ENCODE measurements at places on chromosomes 4 and X. TPM values are rescaled to one million over a fixed set of nuclear protein-coding genes. Genes with fewer than 3 reads are reported as not detected.

- no peak for DNase-seq
- no peaks in the 10 kb centered on the region for H3K4me1 ChIP-seq
- no peaks in the 10 kb centered on the region for H3K27me3 ChIP-seq
- no peak overlapping the region for H3K27ac ChIP-seq
- no peak overlapping the region for H3K4me3 ChIP-seq
- no peaks in the 10 kb centered on the region for H3K36me3 ChIP-seq
Observed at GRCh38 chrX:27276751-27277150, 186.4 kb downstream of the PPP4R3C start.

DNA sequence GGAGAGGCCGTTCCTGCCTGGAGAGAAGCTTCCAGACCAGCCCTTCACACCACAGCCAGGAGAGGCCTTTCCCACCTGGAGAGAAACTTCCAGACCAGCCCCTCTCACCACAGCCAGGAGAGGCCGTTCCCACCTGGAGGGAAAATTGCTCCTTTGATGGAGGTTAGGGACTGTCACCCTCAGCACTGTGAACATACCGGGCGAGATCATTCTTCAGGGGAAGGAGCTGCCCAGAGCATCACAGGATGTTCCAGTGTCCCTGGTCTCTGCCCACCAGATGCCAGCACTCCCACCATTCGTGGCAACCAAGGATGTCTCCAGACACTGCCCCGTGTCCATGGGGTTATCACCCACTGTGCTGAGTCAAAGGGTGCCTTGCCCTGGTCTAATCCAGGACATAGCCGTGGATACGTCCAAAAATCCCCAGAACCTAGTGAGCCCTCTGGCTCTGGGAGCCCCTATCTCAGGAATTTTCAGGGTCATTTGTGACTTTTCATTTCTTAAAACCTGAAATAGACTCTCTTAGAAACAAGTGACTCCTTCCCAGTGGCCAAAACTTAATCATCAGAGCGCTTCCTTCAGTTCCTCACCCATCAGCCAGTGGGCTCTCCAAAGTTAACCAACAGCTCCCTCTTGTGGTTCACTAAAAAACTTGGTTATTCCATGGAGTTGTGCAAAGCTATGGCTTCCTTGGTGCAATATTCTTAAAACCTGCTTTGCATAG, 80.2 kb downstream of the CRMP1 start:
- no peaks in the 10 kb centered on the region for H3K4me1 ChIP-seq
- H3K27ac ChIP-seq: no peak overlapping the region
- no peaks in the 10 kb centered on the region for H3K27me3 ChIP-seq
- DNase-seq: peak; percentile 20
- no peaks in the 10 kb centered on the region for H3K36me3 ChIP-seq

GRCh38 chr4:184456337-184456736, 18.0 kb downstream of the IRF2 start:
- H3K4me1 ChIP-seq: peaks cover 82% of the 10 kb centered on the region
- no peak overlapping the region for H3K4me3 ChIP-seq
- no peak for DNase-seq
- H3K36me3 ChIP-seq: peaks cover 24% of the 10 kb centered on the region
- no peaks in the 10 kb centered on the region for H3K27me3 ChIP-seq

DNA sequence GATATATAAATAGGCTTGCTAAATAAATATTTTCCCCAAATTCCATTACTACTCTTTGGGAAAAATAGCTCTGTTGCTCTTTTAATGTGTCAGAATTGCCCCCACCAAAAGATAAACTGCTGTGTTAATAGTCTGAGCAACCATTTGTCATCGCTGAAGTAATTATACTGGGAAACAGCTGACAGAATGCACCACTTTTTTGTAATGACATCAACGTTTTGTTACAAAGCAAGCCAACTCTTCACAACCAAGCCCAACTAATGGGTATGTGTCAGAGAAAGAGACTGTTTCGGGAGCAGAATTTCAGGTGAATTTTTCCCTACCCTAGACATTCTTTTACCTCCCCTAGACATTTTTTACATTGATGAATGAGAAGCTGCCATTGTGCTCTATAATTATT, 405.0 kb upstream of the MAGEB18 start:
- no peak for DNase-seq
- H3K27me3 ChIP-seq: no peaks in the 10 kb centered on the region
- H3K4me3 ChIP-seq: no peak overlapping the region
- no peaks in the 10 kb centered on the region for H3K36me3 ChIP-seq
- H3K27ac ChIP-seq: no peak overlapping the region

DNA sequence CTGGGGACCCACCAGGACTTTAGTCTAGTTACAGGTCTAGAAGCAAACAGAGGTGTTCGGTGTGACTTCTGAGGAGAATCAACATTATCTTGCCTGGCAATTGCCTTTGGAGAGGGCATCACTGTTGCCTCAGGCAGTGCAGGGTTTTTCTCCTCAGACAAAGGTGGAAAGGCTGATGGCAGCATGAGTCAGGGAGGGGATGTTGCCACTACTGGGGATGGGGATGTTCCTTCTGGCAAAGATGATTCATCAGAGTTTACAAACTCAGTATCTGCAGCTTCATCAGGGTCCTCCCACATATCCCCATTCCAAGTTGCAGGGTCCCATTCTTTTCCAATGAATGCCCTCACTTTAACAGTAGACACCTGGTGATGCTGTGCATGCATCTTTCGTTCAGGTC, 91.3 kb upstream of the GALNTL6 start:
- DNase-seq: no peak
- H3K27ac ChIP-seq: no peak overlapping the region
- H3K36me3 ChIP-seq: no peaks in the 10 kb centered on the region
- no peaks in the 10 kb centered on the region for H3K27me3 ChIP-seq

DNA sequence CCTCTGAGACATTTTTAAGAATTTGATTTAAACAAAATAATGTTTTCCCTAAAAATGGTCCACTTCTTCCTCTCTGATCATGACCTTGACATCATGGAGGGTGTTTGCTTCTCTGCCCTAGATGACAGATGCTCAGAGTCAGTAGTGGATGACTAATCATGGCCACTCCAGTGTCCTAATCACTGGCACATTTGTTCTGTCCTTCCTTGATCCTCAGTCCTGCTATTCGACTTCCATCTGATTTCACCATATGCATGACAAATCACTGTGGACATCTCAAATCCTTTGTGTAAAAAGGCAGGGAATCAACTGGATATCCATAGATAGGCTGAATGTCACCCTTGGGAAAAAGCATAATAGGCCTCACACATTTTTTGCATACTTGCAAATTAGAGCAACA, 9.0 kb downstream of the CRMP1 start:
- DNase-seq: no peak
- H3K27ac ChIP-seq: no peak overlapping the region
- H3K4me3 ChIP-seq: no peak overlapping the region
- H3K36me3 ChIP-seq: no peaks in the 10 kb centered on the region
- H3K27me3 ChIP-seq: peaks cover 42% of the 10 kb centered on the region

- H3K27ac ChIP-seq: no peak overlapping the region
- no peaks in the 10 kb centered on the region for H3K4me1 ChIP-seq
- H3K27me3 ChIP-seq: no peaks in the 10 kb centered on the region
- no peak overlapping the region for H3K4me3 ChIP-seq
Observed at GRCh38 chr4:177118596-177118995, 191.1 kb upstream of the NEIL3 start.

GRCh38 chr4:141101511-141101910, 31.8 kb downstream of the RNF150 start:
- no peaks in the 10 kb centered on the region for H3K27me3 ChIP-seq
- H3K27ac ChIP-seq: no peak overlapping the region
- H3K4me3 ChIP-seq: no peak overlapping the region
- DNase-seq: no peak
- H3K36me3 ChIP-seq: no peaks in the 10 kb centered on the region
- no peaks in the 10 kb centered on the region for H3K4me1 ChIP-seq

DNA sequence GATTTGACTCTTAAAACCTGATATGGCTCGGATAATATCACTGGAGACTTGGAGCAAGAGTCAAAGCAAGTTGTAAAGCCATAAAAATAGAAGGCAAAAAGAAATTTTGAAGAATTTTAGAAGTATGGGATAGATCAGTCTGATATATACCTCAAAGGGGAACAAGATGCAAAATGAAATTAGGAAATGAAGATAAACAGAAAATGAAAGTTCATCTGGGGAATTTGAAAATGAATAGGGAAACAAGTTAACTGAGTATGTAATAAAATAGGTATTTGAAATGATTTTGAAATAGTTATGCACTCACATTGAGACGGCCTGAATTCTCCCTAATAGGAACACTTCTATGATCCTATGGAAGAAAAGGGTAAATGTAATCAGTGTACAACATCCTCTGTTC, 5.7 kb downstream of the CYP2U1 start:
- H3K4me1 ChIP-seq: peaks cover 23% of the 10 kb centered on the region
- H3K36me3 ChIP-seq: peaks cover 4% of the 10 kb centered on the region
- DNase-seq: no peak
- no peaks in the 10 kb centered on the region for H3K27me3 ChIP-seq
- H3K27ac ChIP-seq: no peak overlapping the region
- no peak overlapping the region for H3K4me3 ChIP-seq

DNA sequence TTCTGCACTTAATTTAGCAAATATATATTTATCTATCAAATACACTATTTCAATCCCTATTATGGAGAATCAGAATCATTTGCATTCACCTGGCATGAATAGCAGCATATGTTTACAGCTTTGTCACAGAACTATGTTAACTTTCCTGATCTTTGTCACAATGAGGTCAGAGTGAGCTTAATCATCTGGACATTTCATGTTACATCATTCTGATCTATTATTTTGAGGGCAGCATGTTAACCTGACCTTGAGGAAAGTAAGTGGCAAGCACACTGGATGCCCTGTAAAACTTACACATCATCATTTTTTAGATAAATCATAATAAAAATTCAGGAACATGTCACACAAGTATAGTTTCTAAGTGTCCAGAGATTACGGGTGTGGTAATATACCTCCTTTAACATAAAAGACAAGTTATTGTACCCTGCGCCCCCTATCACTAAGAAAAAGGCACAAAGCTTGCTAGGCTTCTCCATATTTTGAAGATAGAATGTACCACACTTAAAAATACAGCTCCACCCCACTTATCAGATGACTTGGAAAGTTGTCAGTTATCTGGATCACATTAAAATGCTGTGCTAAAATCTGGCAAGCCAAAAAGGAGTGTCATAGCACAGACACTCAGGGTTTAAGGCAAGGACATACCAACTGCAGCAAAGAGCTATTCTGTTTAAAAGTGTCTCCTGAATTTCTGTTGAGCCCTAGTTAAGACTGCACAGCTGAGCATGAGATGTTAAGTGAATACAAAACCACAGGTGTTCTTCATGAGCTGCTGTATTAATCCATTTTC, 182.7 kb upstream of the FAT4 start:
- no peaks in the 10 kb centered on the region for H3K36me3 ChIP-seq
- H3K27me3 ChIP-seq: no peaks in the 10 kb centered on the region
- DNase-seq: no peak
- no peak overlapping the region for H3K27ac ChIP-seq
- no peak overlapping the region for H3K4me3 ChIP-seq
- H3K4me1 ChIP-seq: no peaks in the 10 kb centered on the region

- H3K27me3 ChIP-seq: no peaks in the 10 kb centered on the region
- peaks cover 19% of the 10 kb centered on the region for H3K36me3 ChIP-seq
- DNase-seq: no peak
- no peak overlapping the region for H3K4me3 ChIP-seq
- no peak overlapping the region for H3K27ac ChIP-seq
Observed at GRCh38 chr4:142202404-142203332, 566.3 kb downstream of the IL15 start.

The SPANXN4 gene
- total RNA-seq: not detected

The CFI gene
- total RNA-seq: not detected

The RRH gene
- total RNA-seq: not detected

The OCRL gene
- 2.2 TPM for total RNA-seq

The SHISA3 gene
- total RNA-seq: not detected

The BTC gene
- total RNA-seq: not detected
